ENCODE measurements at places on chromosomes 7 and 10. TPM values are rescaled to one million over a fixed set of nuclear protein-coding genes. Genes with fewer than 3 reads are reported as not detected.

The PSMC2 gene
- 126 TPM for total RNA-seq

The C10orf62 gene
- not detected for total RNA-seq

The SPDYE3 gene
- total RNA-seq: not detected

The HMX3 gene
- total RNA-seq: not detected

The C10orf88 gene
- total RNA-seq: 18.5 TPM

- no peak for DNase-seq
Observed at GRCh38 chr10:100238429-100238828, 9.0 kb upstream of the CHUK start.

- no peak for DNase-seq
Observed at GRCh38 chr7:17299483-17299991, 1.1 kb downstream of the AHR start.

- DNase-seq: no peak
Observed at GRCh38 chr7:116661865-116662264, 10.1 kb upstream of the MET start.

- DNase-seq: no peak
Observed at GRCh38 chr7:91109200-91109599, 155.0 kb upstream of the FZD1 start.

DNA sequence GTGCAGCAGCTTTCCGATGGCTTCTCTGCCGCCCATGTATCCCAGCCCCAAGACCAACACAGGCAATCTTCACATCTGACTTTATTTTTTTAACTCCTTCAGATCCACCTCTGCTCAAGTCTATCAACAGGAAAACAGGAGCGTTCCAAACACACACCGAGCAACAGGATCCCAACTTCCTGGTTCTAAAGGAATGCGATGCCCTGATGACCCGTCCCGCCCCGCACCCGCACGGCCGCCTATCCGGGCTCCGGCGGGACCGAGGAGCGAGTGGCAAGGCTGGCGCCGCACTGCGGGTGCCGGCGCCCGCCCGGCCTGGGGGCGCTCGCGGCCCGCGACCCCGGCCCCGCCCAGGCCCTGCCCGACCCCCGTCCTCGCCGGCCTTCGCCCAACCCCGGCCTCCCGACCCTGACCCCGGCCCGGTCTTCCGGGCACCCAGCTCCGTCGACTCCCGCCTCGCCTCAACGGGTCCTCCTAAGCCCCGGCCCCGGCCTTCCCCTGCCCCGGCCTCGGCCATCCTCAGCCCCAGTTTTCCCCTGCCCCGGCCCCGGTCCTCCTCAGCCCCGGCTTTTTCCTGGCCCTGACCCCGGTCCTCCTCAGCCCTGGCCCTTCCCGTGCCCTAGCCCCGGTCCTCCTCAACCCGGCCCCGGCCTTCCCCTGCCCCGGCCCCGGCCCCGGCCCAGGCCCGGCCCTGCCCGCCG, 730 bp downstream of the LARP4B start:
- no peak for DNase-seq

- DNase-seq: no peak
Observed at GRCh38 chr7:104983076-104983577, 30.9 kb upstream of the KMT2E start.

DNA sequence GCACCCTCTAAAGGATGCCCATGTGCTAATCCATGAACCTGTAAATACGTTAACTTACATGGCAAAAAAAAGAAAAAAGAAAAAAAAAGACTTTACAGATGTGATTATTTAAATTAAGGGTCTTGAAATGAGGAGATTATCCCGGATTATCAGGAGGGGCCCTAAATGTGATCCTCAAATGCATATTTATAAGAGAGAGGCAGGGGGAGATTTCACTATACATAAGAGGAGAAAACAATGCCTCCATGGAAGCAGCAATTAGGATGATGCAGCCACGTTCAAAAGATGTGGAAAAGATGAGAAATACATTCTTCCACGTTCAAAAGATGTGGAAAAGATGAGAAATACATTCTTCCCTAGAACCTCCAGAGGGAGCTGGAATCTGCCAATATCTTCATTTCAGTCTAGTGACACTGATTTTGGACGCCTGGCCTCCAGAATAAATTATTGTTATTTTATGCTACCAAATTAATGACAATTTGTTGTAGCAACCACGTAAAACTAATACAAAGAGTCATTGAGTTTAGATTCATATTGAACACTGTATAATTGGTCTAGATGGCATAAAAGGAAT, 328.4 kb upstream of the GNAI1 start:
- no peak for DNase-seq

DNA sequence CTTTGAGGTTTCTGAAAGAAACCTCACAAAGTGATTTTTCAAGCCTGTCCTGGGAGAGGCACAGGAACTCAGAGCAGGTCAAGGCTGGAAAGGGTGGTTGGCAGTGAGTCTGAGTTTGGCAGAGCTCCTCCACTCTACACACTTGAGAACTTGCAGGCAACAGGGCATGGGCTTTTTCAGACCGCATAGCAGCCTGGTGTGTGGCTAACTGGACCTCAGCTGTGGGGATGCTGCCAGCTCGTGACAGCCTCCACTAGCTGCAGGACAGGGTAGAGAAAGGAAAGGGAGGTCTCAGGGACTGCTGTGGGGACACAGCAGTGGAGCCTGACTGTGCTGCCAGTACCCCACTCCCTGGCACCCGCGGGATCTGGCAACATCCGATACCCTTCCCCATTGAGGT, 2.6 kb downstream of the CDHR1 start:
- DNase-seq: no peak

- no peak for DNase-seq
Observed at GRCh38 chr10:18620856-18621255, 30.5 kb downstream of the NSUN6 start.

- no peak for DNase-seq
Observed at GRCh38 chr7:121494516-121494915, 98.4 kb upstream of the FAM3C start.
